ENCODE measurements at places on chromosomes 6 and 20. TPM values are rescaled to one million over a fixed set of nuclear protein-coding genes. Genes with fewer than 3 reads are reported as not detected.

- H3K4me3 ChIP-seq: no peak overlapping the region
- no peak overlapping the region for H3K27ac ChIP-seq
- no peak for DNase-seq
Observed at GRCh38 chr20:40309731-40310130, 379.3 kb downstream of the MAFB start.

DNA sequence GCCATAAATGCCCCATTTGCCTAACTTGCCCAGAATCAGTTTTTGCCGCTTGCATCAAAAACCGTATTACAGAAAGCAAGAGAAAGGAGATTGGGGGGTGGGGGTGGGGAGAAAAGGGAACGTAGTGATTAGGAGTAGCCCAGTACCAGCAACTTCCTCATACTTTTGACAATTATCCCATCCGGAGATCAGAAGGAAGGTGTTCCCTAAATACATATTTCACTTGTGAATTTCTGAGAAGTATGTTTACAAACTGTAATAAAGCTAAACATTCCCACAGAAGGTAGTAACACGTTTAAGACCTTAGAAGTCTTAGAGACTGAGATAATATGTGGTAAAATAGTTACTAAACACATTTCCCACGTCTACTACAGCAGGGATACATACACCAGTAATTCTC is 14.5 kb downstream of the PREP start:
- peaks cover 29% of the 10 kb centered on the region for H3K36me3 ChIP-seq
- H3K27me3 ChIP-seq: no peaks in the 10 kb centered on the region
- H3K4me3 ChIP-seq: no peak overlapping the region
- no peak for DNase-seq
- H3K4me1 ChIP-seq: peaks cover 12% of the 10 kb centered on the region
- no peak overlapping the region for H3K27ac ChIP-seq

DNA sequence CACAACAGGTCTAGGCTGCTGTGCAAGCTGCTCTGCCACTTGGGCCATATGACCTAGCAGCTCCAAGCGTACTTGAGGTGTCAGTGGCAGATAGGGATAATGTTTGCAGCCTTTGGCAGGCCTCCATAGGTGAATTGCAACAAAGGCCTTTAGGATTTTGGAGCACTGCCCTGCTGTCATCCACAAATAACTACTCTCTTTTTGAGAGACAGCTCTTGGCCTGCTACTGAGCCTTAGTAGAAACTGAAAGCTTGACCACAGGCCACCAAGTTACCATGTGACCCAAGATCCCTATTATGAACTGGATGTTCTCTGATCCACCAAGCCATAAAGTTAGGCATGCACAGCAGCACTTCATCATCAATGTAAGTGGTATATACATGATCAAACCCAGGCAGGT is 29.9 kb downstream of the FBXO30 start:
- H3K27ac ChIP-seq: no peak overlapping the region
- no peaks in the 10 kb centered on the region for H3K27me3 ChIP-seq
- H3K36me3 ChIP-seq: peaks cover 4% of the 10 kb centered on the region
- no peak overlapping the region for H3K4me3 ChIP-seq
- DNase-seq: no peak

- H3K27ac ChIP-seq: no peak overlapping the region
- no peak for DNase-seq
- H3K36me3 ChIP-seq: no peaks in the 10 kb centered on the region
Observed at GRCh38 chr20:59268870-59269269, 31.5 kb upstream of the EDN3 start.

The TFAP2A gene
- 0.20 TPM for total RNA-seq

Measured in activated CD4-positive, alpha-beta memory T cell treated with anti-CD3 and anti-CD28 coated beads, Interleukin-2, amount 10 ng/mL, durations not matched to agents 7 days and 5 days (primary cell).